Mesothelial cell of epicardium (in vitro differentiated cells): ENCODE measurements at places on chromosomes 16 and 17. TPM values are rescaled to one million over a fixed set of nuclear protein-coding genes. Genes with fewer than 3 reads are reported as not detected.

- H3K27me3 ChIP-seq, result no peaks in the 10 kb centered on the region
- no peak overlapping the region for H3K27ac ChIP-seq
- DNase-seq, result no peak
These were observed 3.7 kb downstream of the HPR start for GRCh38 chr16:72066747-72067146.

GRCh38 chr17:77204536-77204935 is 63.8 kb downstream of the SEC14L1 start:
- no peak overlapping the region for H3K27ac ChIP-seq
- H3K4me1 ChIP-seq, result no peaks in the 10 kb centered on the region
- no peaks in the 10 kb centered on the region for H3K27me3 ChIP-seq
- H3K4me3 ChIP-seq, result no peak overlapping the region
- DNase-seq, result no peak

KRTAP16-1 gene
- total RNA-seq, result not detected in 3 replicates

DNA sequence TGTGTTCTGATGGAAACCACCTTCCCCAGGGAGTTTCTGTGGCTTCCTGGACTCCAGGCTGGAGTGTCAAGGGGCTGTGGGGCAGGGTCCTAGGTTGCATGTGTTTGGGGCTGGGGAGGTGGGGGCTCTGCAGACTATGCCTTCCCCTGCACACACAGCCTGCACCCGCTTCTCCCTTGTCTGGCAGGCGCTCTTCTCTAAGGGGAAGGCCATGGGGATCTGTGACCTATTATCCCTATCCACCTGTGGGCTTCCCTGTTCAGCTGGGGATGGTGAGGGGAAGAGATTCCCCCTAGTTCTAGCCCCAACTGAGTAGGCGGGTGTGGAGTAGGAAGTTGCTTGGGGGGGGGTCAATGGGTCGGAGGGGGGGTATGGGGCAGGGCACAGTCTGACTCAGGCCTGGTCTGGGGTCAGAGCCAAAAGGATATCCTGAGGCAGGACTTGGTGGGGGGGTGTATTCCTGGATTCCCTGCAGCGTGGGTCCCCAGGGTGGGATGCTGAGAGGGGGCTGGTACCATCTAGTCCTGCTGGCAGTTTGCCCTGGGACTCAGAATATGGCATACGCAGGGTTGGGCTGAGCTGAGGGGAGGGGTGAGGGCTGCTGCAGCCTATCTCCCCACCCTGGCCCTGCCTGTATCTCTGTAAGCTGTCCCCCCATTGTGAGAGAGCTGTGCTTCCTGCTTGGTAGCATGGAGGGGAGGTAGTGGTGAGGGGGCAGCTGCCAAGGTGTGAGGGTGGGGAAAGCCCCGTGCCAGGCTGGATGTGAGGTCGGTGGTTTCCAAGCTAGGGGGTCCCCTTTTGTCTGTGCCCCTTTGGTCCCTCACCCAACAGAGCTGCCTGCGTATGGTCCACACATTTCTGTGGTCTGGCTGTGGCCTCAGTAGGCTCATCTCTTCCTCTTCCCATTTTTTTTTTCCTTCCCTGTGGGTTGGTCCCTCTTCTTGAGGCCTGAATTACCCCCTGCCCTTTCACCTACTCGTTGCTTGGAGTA is 14.7 kb downstream of the RARA start:
- no peak overlapping the region for H3K4me3 ChIP-seq
- H3K36me3 ChIP-seq, result peaks cover 5% of the 10 kb centered on the region
- peak overlapping the region; percentile 94 for H3K27ac ChIP-seq
- no peaks in the 10 kb centered on the region for H3K27me3 ChIP-seq
- peaks cover 58% of the 10 kb centered on the region for H3K4me1 ChIP-seq
- no peak for DNase-seq

DNA sequence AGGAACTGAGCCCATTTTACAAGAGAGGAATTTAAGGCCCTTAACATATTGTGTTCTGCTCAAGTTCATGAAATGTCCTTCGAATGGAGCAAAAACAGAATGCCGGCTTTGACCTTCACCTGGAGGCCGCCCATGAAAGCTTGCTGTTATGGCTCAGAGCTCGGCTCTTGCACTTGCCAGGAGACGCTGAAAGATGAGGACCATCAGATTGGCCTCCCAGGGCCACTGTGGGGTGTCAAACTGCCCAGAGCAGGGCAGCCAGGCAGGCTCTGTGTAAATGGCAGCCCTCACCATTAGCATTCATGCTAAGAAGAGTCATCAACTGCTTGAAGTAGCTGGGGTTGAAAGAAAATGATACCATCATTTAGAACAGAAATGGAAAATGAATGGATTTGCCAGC is 39.3 kb downstream of the IL21R start:
- no peaks in the 10 kb centered on the region for H3K27me3 ChIP-seq
- H3K36me3 ChIP-seq, result no peaks in the 10 kb centered on the region
- no peaks in the 10 kb centered on the region for H3K4me1 ChIP-seq
- no peak for DNase-seq
- no peak overlapping the region for H3K4me3 ChIP-seq

- DNase-seq, result no peak
- H3K36me3 ChIP-seq, result no peaks in the 10 kb centered on the region
- peaks cover 57% of the 10 kb centered on the region for H3K27me3 ChIP-seq
- H3K4me3 ChIP-seq, result no peak overlapping the region
- peaks cover 18% of the 10 kb centered on the region for H3K4me1 ChIP-seq
These were observed 1.5 kb downstream of the BCL6B start for GRCh38 chr17:7024402-7024785.

DNA sequence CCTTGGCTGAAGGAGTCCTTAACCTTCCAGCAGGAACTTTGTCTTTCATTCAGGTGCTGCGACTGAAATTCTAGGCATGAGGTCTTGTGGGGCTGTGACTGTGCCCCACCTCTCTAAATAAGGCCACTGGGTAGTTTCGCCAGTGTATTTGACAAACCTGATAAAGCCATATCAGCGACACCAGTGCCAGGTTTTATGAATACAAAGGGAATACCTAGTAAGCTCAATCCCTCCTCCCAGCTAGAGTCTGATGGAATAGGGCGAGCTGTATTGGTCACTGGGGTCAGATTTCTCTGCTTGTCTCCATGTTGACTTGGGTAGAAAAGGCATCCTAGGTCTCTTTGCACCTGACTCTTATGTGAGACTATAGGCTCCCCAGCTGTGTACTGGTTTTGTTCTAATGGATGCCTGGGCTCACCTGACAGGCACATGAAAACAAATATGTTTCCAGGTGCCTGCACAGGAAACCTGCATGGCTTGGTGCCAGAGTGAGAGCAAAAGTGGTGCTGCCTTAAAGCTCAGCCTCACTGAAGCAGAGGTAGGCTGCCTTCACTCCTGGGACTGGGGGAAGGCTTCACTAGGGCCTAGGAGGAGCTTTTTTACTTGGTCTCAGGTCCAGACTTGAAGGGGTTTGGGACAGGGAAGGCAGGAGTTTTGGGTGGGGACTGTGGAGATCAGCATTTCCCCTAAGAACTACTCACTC is 8.3 kb downstream of the SLC7A6 start:
- H3K27ac ChIP-seq, result no peak overlapping the region
- peaks cover 11% of the 10 kb centered on the region for H3K36me3 ChIP-seq
- H3K4me1 ChIP-seq, result peaks cover 24% of the 10 kb centered on the region
- no peak overlapping the region for H3K4me3 ChIP-seq

- peaks cover 14% of the 10 kb centered on the region for H3K4me1 ChIP-seq
- H3K36me3 ChIP-seq, result peaks cover 12% of the 10 kb centered on the region
- H3K4me3 ChIP-seq, result peak overlapping the region; percentile 6
These were observed 45.0 kb downstream of the B9D1 start for GRCh38 chr17:19317359-19318095.

TBL3 gene
- total RNA-seq, result 35.5 to 40.6 TPM (median 37.2 TPM) in 3 replicates

DNA sequence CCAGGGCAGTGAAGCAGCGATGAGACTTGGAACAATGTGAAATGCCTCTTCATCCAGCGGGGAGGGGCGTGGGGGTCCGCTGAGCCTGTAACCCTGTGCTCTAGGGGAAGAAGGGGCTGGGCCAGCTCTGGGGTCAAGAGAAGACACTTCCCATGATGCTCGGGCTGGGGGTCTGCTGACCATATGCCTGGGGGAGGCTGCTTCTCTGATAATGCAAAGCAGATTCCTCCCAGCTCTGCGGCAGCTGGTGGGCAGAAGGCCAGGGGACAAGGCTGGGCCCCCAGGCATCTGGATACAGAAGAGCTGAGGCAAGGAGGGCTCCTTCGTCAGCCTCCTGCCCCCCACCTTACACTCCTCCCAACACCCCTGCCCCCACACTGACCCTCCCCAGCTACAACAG is 24.7 kb downstream of the NGFR start:
- H3K36me3 ChIP-seq, result no peaks in the 10 kb centered on the region
- H3K27ac ChIP-seq, result peak overlapping the region; percentile 62
- no peak for DNase-seq
- no peak overlapping the region for H3K4me3 ChIP-seq

GRCh38 chr17:2730764-2731353 is 18.6 kb downstream of the CCDC92B start:
- H3K4me3 ChIP-seq, result no peak overlapping the region
- no peaks in the 10 kb centered on the region for H3K36me3 ChIP-seq
- no peaks in the 10 kb centered on the region for H3K4me1 ChIP-seq
- no peak for DNase-seq
- H3K27ac ChIP-seq, result no peak overlapping the region
- peaks cover 17% of the 10 kb centered on the region for H3K27me3 ChIP-seq

CD300LB gene
- not detected in 3 replicates for total RNA-seq

CCL4 gene
- total RNA-seq, result not detected in 3 replicates

NGFR gene
- total RNA-seq, result 14.7 to 16.1 TPM (median 14.9 TPM) in 3 replicates

NEUROD2 gene
- 0.09 TPM in 1 of 3 replicates, not detected in the others for total RNA-seq

TEX14 gene
- total RNA-seq, result 0.20 to 0.43 TPM (median 0.34 TPM) in 3 replicates

UQCRC2 gene
- total RNA-seq, result 197 to 221 TPM (median 199 TPM) in 3 replicates

DNA sequence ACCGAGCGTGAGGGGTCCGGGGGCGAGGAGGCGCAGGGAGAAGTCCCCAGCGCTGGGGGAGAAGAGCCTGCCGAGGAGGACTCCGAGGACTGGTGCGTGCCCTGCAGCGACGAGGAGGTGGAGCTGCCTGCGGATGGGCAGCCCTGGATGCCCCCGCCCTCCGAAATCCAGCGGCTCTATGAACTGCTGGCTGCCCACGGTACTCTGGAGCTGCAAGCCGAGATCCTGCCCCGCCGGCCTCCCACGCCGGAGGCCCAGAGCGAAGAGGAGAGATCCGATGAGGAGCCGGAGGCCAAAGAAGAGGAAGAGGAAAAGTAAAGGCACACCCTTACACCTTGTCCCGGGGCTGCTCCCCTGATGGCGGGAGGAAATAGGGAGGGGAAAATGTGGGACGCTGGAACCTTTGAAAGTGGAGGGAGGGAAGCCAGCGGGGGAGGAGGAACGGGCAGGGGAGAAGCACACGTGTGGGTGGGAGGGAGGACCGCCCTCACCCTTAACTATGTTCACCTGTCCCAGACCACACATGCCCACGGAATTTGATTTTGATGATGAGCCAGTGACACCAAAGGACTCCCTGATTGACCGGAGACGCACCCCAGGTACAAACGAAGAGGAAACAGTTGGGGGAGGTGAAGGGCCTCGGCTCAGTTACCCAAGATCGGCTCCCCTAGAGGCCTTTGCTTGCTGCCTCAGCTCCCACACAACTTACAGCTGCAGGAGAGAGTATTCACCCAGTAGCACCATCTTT is 916 bp downstream of the PAGR1 start:
- peak; percentile 54 for DNase-seq
- H3K27me3 ChIP-seq, result no peaks in the 10 kb centered on the region

ABCA5 gene
- 12.5 to 13.9 TPM (median 13.1 TPM) in 3 replicates for total RNA-seq

GRCh38 chr16:84922351-84923120 is 88.8 kb downstream of the ZDHHC7 start:
- H3K4me3 ChIP-seq, result no peak overlapping the region
- no peaks in the 10 kb centered on the region for H3K36me3 ChIP-seq
- no peaks in the 10 kb centered on the region for H3K27me3 ChIP-seq
- H3K27ac ChIP-seq, result peak overlapping the region; percentile 66

DNA sequence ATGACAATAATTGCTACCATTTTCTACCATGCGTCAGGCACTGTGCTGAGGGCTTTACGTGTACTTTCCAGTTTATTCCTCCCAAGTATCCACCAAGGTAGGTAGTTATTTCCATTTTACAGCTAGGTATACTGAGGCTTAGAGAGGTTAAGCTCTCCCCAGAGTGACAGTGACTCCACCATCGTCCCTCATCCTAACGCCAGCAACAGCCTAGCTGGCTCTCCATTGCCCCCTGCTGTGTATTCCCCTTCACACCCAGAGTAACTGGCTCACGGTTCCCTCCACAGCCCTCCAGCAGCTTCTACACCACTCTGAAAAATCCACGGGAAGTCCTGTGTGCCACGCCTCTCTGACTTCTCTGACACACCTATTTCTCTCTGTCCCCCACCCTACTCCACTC is 7.1 kb upstream of the ASGR1 start:
- H3K27ac ChIP-seq, result no peak overlapping the region
- no peak for DNase-seq
- H3K36me3 ChIP-seq, result peaks cover 4% of the 10 kb centered on the region
- no peaks in the 10 kb centered on the region for H3K4me1 ChIP-seq
- H3K4me3 ChIP-seq, result no peak overlapping the region
- no peaks in the 10 kb centered on the region for H3K27me3 ChIP-seq

DNA sequence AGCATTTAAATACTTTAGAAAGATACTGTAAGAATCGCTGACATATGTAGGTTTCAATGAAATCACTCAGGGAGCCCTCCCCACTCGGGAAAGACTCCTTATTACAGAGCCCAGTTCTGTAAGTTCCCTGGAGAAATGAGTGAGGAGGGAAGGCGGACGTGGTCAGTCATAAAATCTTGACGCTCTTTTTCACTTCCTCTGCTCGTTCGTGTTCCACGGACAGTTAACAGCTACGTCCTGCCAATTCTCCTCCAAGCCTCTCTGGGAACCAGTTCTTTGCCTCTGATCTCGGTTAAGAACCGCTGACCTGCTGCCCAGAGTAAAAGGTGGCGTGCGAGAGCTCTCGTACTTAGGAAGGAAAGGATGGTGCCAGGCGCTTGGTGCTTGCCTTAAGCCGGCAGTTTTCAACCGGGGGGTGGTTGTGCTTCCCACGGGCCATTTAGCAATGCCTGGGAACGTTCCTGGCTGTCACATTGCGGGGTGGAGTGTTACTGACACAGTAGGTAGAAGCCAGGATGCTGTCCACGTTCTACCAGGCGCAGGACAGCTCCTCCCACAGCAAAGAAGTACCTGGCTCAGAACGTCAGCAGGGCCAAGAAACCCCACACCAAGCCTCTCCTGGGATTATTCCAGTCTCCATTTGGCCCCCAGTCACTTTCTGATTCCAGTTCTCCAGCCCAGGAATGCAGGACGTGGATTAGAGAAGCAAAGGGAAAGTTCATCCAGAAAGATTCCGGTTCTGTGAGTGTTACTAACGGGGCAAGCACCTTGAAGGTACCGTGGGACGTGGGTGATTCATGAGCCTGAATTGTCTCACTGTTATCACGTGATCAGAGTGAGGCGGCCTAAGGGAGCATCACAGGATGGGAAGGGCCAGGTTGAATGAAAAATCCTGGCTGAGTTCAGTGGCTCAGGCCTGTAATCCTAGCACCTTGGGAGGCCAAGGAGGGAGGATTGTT is 87.7 kb downstream of the MRM3 start:
- DNase-seq, result no peak
- H3K36me3 ChIP-seq, result peaks cover 22% of the 10 kb centered on the region
- H3K4me3 ChIP-seq, result peak overlapping the region; percentile 9
- H3K4me1 ChIP-seq, result peaks cover 34% of the 10 kb centered on the region
- H3K27ac ChIP-seq, result peak overlapping the region; percentile 94
- no peaks in the 10 kb centered on the region for H3K27me3 ChIP-seq

DNA sequence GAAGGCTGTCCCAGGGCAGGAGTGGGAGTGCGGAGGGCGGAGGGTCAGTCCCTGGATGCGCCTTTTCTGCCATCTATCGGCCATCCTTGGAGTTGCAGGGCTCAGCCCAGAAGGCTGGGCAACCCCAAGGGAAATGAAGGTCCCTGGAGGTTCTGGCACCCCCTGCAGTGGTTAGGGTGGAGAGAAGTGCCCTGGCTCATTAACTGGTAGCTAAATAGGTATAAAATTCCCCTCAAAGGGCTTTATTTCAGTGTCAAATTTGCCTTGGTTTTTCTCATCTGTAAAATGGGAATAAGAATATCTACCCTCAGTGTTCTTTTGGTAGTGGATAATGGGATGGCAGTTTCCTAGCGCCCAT is 22.4 kb downstream of the C17orf75 start:
- peak; percentile 42 for DNase-seq
- H3K4me1 ChIP-seq, result peaks cover 2% of the 10 kb centered on the region
- H3K27me3 ChIP-seq, result peaks cover 13% of the 10 kb centered on the region
- H3K4me3 ChIP-seq, result no peak overlapping the region

CTRL gene
- 1.00 to 1.5 TPM (median 1.4 TPM) in 3 replicates for total RNA-seq
